ENCODE measurements at places on chromosomes 11 and 22.

- no peak for DNase-seq
These were observed 347.5 kb downstream of the DCDC1 start for GRCh38 chr11:31022080-31022479.

DNA sequence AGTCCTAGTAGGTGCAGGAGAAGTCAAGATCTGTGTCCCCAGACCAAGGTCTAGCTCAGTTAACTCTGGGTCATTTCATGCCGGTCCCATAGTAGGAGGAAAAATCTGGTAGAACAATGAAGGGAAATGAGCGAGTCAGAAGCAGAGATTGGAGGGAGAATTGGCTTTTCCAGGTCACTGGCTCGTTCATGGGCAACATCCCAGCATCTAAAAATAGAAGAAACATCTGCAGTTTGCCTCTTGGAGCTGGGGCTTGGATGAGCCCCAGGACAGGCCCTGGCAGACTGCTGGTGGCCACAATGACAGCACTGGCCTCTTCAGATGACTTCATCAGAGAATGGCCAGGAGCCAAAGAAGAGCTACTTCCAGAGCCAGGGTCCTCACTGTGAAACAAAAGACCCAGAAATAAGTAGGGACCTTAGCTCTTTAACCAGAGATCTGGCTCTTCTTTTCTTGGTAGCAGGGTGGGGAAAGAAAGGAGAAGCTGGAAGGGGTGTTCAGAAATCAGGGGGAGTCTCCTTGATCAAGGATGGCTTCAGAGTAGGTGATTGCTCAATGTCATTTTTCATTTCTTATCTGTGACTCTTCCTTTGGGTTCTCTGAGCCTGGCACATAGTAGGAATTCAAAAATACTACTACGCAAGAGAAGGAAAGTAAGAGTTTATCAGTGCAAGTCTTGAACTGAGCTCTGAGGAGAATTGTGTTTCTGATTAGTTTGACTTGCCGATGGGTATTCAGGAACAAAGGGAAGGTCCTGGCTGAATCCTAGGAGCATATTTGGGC is 102.6 kb downstream of the TMPRSS5 start:
- DNase-seq = no peak

DNA sequence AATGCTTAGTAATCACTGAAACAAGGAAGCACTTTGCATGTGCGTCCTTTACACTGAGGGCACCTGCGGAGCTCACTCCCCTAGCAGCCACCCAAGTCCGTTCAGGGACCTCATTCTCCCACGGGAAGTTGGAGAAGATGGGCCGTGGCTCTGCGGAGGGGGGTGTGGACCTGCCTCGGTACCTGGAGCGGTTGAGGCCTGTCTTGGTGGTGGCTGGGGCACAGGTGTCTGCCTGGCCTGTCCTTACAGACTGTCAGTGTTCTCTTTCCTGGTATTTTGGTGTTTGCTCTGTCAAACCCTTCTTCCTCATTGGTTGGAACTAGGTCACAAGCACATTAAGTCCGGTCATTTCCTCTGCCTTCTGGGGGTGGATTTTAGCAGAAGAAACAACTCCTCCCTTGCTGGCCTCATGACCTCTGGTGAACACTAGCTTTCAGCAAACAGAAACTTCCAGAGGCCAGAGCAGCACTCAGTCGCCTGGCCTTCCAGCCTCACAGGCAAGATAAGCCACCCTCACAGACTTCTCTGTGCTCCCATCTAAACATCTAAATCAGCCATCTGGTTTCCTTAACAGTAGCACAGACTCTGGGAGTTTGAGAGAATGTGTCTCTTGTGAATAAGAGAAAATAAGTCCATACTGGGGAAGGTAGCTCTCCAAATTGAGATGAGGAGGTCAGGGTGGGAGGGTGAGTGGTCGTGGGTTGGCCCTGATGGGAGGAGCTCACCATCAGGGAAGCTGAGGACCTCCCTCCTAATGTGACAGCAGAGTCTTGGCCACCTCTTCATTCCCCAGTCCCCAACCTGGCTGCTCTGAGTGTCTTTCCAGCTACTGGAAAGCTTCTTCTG is 8.6 kb downstream of the SNAP29 start:
- no peak for DNase-seq

DNA sequence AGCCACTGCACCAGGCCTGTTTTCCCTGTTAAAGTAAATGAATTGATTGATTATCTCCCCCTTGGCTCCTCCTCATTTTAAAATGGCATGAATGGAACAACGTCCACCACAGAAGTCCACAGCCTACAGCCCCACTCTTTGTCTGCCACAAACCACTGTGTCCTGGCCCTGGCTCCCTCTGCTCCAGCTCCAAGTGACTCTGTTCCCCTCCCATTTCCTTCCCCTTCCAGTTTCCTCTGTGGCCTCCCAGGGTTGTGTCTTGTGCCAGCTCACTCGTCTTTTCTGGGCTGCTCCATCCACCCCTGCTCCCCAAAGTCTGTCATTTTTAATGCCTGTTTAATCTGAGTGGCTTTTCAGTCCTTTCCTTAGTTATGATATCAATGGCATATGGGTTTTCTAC is 52.4 kb upstream of the CD5 start:
- no peak for DNase-seq

DNA sequence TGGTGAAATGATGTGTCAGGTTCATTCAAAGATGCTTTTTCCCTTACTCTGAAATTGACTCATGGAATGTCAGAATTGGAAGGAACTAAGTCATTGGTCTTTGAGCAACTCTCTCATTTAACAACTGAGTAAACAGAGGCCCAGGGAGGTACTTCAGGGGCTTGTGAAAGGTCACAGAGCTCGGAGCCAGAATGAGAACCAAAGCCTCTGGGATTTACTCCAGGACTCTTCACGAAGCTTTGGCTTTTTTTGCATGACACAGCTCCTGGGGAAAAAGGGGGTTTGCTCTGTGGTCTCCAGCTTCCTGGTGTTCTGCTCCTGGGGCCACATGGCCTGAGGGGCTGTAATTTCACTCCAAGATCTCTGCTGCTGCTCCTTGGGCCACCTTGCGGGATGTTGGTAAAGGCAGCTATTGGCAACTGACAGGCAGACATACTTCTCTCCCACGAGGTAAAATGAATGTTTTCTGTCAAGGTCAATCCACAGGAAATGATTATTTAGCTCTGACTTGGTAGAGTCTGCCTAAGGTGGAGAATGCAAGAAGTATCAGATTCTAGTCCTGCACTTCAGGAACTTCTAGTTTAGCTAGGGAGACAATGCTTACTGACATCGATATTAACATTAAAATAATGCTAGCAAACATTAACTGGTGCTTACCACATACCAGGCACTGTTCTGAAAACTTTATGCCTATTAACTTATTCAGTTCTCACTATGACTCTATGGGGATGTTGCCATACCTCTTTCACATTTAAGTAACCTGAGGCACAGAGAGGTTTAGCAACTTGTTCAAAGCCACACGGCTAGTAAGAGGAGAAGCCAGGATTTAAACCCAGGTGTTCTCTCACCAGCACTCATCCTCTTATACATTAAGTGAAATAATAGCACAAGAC is 16.1 kb downstream of the PKNOX2 start:
- DNase-seq = no peak

- DNase-seq = no peak
These were observed 28.6 kb upstream of the MUC5AC start for GRCh38 chr11:1129143-1129610.

GRCh38 chr22:32546496-32546895 is 71.9 kb downstream of the FBXO7 start:
- no peak for DNase-seq

DNA sequence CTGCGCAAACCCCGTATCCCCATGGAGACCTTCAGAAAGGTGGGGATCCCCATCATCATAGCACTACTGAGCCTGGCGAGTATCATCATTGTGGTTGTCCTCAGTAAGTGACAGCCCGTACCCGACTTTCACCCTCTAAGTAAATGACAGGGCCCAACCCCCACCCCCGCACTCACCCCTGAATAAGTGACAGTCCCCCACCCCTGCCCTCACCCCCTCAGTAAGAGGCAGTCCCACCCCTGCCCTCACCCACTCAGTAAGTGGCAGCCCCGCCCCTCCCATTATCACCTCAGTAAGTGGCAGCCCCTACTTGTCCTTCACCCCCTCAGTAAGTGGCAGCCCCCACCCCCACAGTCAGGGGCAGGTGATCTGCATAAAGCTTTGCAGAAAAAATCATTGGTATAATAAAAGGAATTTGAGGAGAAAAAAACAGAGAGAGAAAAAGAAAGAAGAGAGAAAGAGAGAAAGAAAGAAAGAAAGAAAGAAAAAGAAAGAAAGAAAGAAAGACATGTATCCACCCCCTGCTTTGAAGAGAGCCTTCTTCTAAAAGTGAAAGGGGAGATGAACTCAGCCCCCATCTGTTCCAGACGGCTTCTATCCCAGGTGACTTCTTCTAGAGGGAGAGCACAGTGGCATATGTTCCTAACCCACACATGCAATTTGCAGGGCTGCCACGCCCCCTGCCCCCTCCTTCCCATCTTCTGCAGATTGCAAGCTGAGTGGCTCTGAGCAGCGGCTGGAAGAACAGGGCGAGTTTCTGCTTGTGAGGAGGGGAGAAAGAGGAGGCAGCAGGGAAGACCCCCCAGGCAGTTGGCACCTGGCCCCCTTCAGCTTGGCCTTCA is 12.5 kb upstream of the SMIM35 start:
- DNase-seq = no peak

DNA sequence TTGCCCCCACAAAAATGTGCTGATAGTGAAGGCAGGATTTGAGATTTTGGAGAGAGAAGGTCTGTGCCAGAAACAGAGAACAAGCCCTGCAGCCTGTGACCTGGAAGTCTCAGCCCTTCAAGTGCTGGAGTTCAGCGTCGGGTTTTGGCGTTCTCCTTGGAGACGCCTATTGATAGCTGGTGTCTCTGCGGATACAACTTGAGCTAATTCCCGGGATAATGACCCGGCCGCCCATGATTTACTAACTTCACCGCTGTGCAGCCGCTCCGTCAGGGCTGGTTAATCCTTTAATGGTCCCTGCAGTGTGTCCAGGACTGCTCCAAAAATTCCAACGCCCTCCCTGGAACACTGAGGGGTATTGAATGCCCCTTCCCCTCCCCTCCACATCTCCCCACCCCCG is 76.6 kb downstream of the WT1 start:
- DNase-seq = no peak

DNA sequence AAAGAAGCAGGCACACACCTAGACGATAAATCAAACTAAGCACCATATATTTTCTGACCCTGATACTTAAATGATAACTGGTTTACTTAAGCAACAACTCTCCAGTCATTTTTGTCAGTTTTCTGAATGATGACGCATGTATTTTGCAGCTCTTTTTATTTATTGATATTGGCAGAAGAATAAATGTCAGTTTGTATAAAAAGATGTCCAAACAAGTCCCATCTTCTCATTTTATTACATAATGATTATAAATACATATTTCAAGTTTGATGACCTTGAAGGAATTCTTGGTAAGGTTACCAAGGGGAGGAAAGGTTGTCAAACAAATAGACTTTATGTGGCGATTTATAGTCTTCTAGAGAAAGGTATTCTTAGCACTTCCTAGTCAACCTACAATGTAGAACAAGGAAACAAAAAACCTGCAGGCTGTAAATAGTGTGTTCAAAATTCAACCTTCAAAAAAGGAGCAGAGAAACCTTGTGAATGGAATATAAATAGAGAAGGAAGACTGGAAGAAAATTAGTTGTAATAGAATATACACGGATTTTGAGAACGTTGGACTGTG is 190.7 kb downstream of the JRKL start:
- no peak for DNase-seq

GRCh38 chr22:41757502-41757901 is 43.0 kb upstream of the CCDC134 start:
- no peak for DNase-seq

DNA sequence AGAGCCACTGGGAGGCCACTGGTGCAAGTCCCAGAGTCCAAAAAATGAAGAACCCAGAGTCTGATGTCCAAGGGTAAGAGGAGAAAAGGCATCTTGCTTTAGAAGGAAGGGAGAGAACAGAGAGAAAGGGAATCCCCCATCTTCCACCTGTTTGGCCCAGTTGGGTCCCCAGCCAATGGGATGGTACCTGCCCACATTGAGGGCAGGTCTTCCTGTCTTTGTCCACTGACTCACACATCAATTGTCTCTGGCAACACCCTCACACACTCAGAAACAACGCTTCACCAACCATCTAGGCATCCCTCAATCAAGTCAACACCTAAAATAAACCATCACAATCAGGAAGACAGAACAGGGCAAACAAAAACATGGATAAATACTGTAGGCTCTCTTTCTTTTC is 6.3 kb downstream of the COMMD9 start:
- DNase-seq = no peak
